ENCODE measurements at places on chromosomes 5 and 9. TPM values are rescaled to one million over a fixed set of nuclear protein-coding genes. Genes with fewer than 3 reads are reported as not detected.

Gene BTNL3
- total RNA-seq = not detected

Gene SLC6A19
- total RNA-seq = not detected

Gene B4GALT1
- total RNA-seq = 44.1 TPM

Gene EIF4EBP3
- total RNA-seq = 28.5 TPM

All from activated naive CD4-positive, alpha-beta T cell treated with anti-CD3 and anti-CD28 coated beads for 36 hours (primary cell).